ENCODE measurements at places on chromosomes 11 and 22. TPM values are rescaled to one million over a fixed set of nuclear protein-coding genes. Genes with fewer than 3 reads are reported as not detected.

GRCh38 chr22:17804331-17805080 is 30.2 kb upstream of the BID start:
- DNase-seq = no peak

DNA sequence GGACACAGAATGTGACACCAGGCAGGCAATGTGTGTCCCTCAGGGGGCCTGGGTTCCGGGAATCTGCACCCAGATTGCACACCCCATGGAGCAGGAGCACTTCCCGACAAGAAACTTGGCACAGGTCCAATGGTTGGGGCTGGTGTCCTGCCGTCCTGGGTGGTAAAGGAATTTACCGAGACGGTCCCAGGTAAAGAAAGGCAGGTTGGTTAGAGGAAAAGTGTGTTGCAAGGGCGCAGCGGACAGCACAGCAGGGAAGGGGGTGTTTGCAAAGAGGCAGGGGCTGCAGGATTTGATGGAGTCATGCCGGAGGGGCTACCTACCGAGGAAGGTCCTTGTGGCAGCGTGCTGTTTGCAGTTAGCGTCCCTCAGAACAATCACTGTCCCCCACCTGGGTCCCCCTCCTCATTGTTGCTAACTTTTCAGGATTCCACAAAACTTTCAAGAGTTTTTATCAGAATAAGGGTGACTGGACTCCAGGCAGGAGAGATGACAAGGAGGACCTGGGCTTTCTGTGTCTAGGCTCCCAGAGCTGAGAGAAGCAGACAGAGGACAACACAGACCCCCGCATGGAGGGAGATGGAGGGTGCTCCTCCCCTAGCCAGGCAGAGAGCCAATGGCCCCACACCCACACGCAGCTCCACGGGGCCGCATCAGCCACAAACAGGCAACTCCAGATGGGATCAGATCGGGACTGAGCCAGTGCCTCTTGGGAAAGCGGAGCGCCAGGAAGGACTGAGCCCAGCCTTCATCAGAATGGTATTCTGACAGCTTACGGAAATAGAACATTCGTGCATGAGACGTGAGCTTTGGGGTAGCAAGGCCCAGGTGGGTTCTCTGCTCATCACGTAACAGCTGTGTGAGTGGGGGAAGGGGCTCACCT is 1423.9 kb downstream of the BRD1 start:
- DNase-seq = no peak

DNA sequence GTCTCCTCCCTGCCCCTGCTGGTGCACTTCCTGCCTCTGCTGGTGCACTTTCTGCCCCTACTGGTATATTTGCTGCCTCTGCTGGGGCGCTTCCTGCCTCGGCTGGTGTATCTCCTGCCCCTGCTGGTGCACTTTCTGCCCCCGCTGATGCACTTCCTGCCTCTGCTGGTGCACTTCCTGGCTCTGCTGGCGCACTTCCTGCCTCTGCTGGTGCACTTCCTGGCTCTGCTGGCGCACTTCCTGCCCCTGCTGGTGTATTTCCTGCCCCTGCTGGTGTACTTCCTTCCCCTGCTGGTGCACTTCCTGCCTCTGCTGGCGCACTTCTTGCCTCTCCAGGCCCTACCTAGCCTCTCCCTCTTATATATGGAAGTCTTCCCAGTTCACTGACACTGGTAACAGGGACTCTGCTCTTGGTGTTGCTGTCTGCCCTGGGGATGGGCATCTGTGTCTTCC is 10.1 kb downstream of the MTFP1 start:
- peak; percentile 86 for DNase-seq

DNA sequence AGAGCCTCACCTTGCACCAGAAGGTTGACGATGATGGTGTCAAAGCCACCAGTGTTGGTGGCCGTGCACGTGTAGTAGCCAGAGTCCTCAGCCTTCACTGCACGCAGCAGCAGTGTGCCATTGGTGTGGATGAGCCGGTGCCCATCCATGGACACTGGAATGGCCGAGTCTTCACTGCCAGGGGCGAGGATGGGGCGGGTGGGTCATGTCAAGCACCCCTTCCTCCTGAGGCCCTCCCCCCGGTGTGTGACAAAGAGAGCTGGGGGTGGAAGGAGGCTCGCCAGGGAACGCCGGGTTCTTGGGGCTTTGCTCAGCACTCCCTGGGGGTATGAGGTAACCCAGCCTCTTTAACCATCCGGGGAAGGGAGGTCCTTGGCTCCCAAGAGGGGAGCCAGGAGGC is 111.6 kb downstream of the CEP164 start:
- DNase-seq = no peak

- no peak for DNase-seq
Measured at GRCh38 chr11:103727262-103727661, 309.2 kb upstream of the DDI1 start.

DNA sequence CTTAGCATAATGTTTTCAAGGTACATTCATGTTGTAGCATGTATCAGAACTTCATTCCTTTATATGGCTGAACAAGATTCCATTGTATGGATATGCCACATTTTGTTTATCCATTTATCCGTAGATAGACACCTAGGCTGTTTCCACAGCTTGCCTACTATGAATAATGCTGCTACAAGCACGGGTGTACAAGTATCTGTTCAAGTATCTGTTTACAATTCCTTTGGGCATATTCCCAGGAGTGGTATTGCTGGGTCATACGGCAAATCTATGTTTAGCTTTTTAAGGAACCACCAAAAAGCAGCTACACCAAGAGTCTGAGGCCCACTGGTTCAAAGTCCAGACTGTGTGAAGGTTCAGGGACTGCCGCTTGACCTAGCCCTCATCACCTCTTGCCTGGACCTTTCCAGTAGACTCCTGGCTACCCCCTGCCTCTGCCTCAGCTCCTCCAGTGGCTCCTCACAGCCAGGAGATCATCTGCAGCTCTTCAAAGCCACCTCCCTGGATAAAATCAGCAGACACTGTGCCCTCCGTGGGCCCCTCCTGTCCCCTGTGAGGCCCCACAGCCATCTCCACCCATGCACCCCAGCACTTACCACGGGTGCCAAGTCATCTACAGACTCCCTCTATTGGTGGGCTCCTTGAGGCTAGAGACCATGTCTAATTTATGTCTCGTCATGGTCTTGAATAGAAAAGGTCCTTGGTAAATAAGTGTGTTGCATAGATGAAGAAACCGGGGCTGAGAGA is 160.3 kb downstream of the MN1 start:
- no peak for DNase-seq

DNA sequence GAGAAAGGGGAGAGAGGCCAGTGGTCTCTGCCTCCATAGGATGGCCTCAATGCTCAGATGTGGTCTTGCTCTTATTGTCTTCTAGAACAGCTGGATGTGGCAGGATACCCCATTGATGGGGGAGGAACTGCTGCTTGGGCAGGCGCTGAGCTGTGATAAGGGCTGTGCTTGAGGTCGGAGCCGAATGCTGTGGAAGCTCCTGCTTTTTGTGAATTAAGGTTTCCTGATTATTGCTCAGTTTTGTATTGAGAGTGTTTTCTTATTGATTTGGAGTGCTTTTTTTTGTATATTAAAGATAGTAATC is 57.2 kb downstream of the CABIN1 start:
- DNase-seq = no peak

DNA sequence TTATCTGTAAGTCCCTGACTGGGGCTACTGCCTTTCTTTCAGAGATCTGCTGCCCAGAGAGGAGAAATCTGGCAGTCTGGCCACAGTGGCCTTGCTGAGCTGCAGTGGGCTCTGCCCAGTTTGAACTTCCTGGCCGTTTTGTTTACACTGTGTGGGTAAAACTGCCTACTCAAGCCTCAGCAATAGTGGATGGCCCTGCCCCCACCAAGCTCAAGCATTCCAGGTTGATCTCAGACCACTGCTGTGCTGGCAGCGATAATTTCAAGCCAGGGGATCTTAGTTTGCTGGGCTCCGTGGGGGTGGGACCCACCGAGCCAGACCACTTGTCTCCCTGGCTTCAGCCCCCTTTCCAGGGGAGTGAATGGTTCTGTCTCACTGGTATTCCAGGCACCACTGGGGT is 117.5 kb downstream of the TRPC6 start:
- no peak for DNase-seq

DNA sequence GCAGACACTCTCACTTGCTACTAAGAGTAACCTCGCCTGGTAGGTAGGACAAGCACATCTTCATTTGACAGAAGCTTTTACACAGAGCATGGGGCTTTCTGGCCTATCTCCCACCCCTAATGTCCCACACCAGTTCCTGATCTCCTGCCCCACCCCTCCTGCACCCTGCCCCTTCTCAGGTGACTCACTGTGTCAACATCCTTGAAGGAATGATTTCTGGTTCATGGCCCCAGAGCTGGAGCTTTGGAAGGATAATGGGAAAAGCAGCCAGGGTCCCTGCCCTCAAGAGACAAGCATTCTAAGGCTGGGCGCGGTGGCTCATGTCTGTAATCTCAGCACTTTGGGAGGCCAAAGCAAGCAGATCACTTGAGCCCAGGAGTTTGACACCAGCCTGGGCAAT is 47.2 kb downstream of the LRFN4 start:
- DNase-seq = no peak

DNA sequence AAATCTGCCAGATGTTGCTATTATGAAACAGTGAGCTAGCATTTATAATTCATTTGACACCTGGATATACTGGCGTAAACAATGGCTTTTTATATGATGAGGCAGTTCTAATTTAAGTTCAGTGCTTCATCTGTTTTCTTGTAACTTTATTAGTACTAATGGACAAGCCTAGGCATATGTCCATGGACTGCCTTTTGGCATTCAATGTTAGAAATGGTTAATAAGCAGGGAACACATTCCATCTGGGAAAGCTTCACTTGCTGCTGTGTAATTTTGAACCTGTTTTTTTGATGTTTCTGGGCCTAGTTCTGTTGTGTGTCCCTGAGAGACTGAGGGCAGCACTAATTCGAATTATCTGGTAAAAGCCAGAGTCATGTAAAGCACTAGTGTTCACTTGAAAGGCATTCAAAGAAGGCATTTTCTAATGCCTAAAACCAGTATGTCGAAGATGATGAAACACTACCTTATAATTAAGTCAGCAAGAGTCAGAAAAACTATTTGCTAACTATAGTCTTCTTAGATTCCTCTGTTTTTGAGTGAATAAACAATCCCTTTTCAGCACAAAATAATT is 138.5 kb downstream of the SWAP70 start:
- DNase-seq = no peak

- DNase-seq = no peak
Measured at GRCh38 chr11:66476841-66477251, 3.4 kb upstream of the DPP3 start.

- DNase-seq = no peak
Measured at GRCh38 chr11:8732324-8732670, 49.7 kb downstream of the RPL27A start.

DNA sequence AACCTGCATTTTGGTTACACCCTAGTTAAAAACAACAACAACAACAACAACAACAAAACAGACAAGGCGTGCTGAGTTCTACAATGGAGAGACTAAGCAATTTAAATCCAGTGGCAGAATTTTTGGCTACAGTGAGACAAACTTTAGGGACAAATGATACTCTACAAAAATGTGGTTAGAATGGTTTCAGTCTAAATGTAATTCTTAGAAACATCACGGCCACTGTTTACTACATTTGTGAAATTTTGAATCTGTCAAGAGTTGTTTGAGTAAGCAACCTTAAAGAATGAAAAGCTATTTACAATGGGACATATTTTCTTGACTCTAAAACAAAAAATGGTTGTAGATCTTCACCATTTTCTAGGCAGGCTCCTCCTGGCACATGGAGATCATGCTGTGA is 259.4 kb downstream of the SWAP70 start:
- DNase-seq = no peak

GRCh38 chr22:17234144-17234623 is 14.9 kb upstream of the ADA2 start:
- no peak for DNase-seq

- DNase-seq = no peak
Measured at GRCh38 chr11:129937592-129938238, 42.3 kb upstream of the NFRKB start.

GRCh38 chr11:66787934-66788758 is 55.1 kb upstream of the RCE1 start:
- DNase-seq = no peak

DNA sequence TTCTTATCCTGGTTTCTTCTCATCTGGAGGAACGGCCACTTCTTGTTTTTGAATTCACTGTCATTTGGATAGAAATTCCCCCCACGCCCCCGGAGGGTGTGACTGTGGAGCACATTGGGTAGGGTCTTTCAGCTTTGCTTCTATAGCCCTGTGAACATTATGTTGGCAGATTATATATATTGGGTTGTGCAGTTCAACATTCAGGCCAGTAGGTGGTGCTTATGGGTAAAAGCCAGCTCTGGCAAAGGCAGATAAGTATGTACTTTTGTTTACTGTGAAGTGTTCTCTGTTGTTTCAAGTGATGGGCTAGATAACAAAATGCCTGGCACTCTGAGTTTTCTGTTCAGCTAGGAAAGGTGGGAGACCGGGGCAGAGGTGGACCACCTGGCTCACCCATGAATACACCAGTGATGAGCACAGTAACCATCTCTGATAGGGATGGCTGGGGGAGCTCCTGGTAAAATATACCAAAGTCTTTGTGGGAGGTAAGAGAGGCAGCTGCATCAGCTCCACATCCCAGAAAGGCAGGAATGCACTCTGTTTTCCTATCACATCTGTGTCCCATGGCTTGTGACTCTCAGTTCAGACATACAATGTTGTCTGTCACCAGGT is 1348.2 kb upstream of the RAG2 start:
- DNase-seq = peak; percentile 3

- DNase-seq = no peak
Measured at GRCh38 chr11:90288212-90288821, 65.5 kb upstream of the CHORDC1 start.

- DNase-seq = no peak
Measured at GRCh38 chr11:16286095-16286494, 70.3 kb downstream of the SOX6 start.

DNA sequence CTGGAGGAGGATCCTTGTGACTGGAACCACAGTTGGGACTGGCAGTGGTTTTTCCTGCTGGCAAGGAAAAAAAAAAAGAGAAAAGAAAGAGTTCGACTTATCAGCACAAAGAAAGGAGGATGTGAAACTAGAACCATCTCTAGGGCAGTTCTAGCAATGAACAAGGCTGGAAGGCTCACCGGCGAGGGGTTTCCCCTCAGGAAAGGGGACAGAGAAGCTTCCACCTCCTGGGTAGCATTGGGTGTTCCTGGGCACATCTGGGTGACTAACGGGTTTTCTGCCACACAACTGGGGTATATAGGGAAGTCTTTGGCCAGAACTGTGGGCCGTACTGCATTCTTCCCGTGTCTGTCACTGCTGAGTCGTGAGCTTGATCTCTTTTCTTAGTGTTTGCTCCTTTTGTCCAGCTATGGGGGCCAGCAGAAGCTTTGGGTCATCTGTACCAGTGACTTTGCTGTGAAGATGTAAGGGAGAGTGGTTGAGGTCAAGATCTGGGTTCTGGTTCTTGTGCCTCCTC is 109.4 kb upstream of the OR4B1 start:
- no peak for DNase-seq

- no peak for DNase-seq
Measured at GRCh38 chr11:91921974-91922373, 302.6 kb upstream of the FAT3 start.

TSPAN18 gene
- 0.84 TPM for polyA plus RNA-seq

BID gene
- polyA plus RNA-seq = 110 TPM
